ENCODE measurements at places on chromosomes 16 and 17. TPM values are rescaled to one million over a fixed set of nuclear protein-coding genes. Genes with fewer than 3 reads are reported as not detected.
A peak's percentile ranks its signal among the peaks of the same experiment; 100 is the strongest.

The RRAD gene
- 173 TPM for total RNA-seq

The GUCY2D gene
- not detected for total RNA-seq

The RAMP2 gene
- total RNA-seq: 28.9 TPM

The LUC7L gene
- 18.3 TPM for total RNA-seq

The HIGD1B gene
- total RNA-seq: not detected

The RDM1 gene
- total RNA-seq: not detected

The AGRP gene
- total RNA-seq: not detected

The DHRS7C gene
- total RNA-seq: 79.3 TPM

- no peak overlapping the region for H3K27ac ChIP-seq
- no peak overlapping the region for H3K4me3 ChIP-seq
- no peaks in the 10 kb centered on the region for H3K36me3 ChIP-seq
- H3K4me1 ChIP-seq: no peaks in the 10 kb centered on the region
Measured at GRCh38 chr16:49930841-49931240, 74.9 kb upstream of the ZNF423 start.

GRCh38 chr16:80887062-80887461, 82.7 kb upstream of the CDYL2 start:
- no peak overlapping the region for H3K4me3 ChIP-seq
- H3K27me3 ChIP-seq: no peaks in the 10 kb centered on the region
- DNase-seq: no peak
- H3K36me3 ChIP-seq: no peaks in the 10 kb centered on the region

- no peak overlapping the region for H3K4me3 ChIP-seq
- no peaks in the 10 kb centered on the region for H3K27me3 ChIP-seq
- no peaks in the 10 kb centered on the region for H3K36me3 ChIP-seq
- no peak overlapping the region for H3K27ac ChIP-seq
- no peaks in the 10 kb centered on the region for H3K4me1 ChIP-seq
Measured at GRCh38 chr16:86020971-86021370, 122.0 kb downstream of the IRF8 start.

GRCh38 chr16:86387468-86388440, 122.6 kb upstream of the FOXF1 start:
- no peaks in the 10 kb centered on the region for H3K4me1 ChIP-seq
- DNase-seq: no peak
- no peaks in the 10 kb centered on the region for H3K27me3 ChIP-seq

- H3K36me3 ChIP-seq: no peaks in the 10 kb centered on the region
- no peak overlapping the region for H3K27ac ChIP-seq
- no peaks in the 10 kb centered on the region for H3K27me3 ChIP-seq
- no peak overlapping the region for H3K4me3 ChIP-seq
Measured at GRCh38 chr16:89707695-89708094, 6.2 kb upstream of the SPATA2L start.

GRCh38 chr17:58630883-58631522, 60.8 kb downstream of the TEX14 start:
- H3K36me3 ChIP-seq: no peaks in the 10 kb centered on the region
- peak; percentile 73 for DNase-seq
- H3K27ac ChIP-seq: peak overlapping the region; percentile 81
- no peaks in the 10 kb centered on the region for H3K27me3 ChIP-seq

DNA sequence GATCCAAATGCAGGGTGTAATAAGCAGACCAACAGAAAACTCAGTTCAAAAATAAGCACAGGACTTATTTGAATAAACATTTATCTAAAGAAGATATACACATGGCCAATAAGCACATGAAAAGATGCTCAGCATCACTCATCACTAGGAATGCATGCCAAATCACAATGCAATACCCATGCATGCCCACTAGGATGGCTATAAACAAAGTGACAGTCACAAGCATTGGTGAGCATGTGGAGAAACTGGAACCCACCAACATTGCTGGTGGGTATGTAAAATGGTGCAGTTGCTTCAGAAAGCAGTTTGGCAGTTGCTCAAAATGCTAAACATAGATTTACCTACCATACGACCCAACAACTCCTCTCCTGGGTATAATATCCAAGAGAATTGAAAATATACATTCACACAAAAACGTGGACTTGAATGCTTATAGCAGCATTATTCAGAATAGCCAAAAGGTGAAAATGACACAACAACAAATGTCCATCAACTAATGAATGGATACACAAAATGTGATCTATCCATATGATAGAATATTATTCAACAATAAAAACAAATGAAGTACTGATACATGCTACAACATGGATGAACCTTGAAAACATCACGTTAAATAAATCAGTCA, 20.1 kb downstream of the UBE2O start:
- H3K36me3 ChIP-seq: no peaks in the 10 kb centered on the region
- H3K4me3 ChIP-seq: no peak overlapping the region
- no peak for DNase-seq

DNA sequence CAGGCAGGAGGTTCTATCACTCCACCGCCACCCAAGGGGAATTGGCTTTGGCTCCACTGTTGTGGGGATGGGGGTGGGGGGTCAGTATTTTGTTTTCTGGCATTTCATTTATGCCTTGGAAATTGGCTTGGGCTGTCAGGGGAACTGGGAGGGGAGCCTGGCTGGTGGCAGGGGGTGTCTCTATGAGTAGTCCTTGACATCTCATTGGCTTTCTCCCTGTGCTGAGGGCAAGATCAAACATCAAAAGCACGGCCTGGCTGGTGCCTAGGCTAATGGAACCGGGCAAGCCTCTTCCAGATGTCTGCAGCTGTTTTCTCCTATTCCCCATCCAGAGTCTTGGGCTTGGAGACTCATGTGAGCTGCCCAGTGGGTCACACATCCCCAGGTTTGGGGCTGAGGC, 17.4 kb upstream of the NGFR start:
- no peaks in the 10 kb centered on the region for H3K36me3 ChIP-seq
- H3K27me3 ChIP-seq: no peaks in the 10 kb centered on the region
- no peak for DNase-seq
- H3K4me1 ChIP-seq: no peaks in the 10 kb centered on the region
- H3K27ac ChIP-seq: no peak overlapping the region

DNA sequence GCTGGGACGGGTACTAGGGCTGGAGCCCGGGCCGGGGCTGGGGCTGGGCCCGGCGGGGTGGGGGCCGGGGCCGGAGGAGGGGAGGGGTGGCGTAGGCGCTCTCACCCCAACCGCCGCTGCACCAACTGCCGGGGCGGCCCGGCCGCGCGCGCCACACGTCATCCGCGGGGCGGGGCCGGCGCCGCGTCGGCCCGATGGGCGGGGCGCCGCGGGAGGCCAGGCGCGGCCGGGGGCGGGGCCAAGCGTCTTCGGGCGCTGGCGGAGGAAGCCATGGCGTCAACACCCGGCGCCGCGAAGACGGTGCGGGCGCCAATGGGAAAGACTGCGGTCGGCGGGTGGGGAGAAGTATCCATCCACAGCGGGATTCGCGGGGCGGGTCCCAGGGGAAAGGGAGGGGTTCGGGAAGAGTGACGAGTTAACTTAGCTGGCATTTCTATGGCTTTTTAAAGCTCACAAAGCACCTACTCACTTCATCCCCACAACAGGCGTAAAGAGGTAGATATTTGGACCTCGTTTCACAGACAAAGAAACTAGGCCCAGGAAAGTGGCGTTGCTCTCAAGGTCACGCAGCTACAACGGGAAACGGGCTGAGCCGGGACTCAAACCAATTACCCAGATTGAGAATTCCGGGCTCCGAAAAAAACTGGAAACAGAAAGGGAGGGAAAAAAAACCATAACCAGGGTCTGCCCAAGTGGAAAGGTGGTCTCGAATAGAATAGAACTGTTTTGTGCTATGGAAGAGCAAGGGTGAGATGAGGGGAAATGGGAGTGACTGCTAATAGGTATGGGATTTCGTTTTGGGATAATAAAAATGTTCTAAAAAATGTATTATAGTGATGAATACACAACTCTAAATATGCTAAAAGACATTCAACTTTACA, at the start of gene SPAG9:
SPAG9 (minus strand) TSS at position 130 of the 881 bp plus-strand sequence. CDS start 212 bp downstream, outside the sequence.
- H3K27ac ChIP-seq: peak within 1 kb of the TSS; percentile 100
- no peaks in the 10 kb centered on the region for H3K4me1 ChIP-seq
- no peaks in the 10 kb centered on the region for H3K36me3 ChIP-seq
- DNase-seq: peak; percentile 97
- H3K27me3 ChIP-seq: no peaks in the 10 kb centered on the region
- peak within 1 kb of the TSS; percentile 97 for H3K4me3 ChIP-seq

DNA sequence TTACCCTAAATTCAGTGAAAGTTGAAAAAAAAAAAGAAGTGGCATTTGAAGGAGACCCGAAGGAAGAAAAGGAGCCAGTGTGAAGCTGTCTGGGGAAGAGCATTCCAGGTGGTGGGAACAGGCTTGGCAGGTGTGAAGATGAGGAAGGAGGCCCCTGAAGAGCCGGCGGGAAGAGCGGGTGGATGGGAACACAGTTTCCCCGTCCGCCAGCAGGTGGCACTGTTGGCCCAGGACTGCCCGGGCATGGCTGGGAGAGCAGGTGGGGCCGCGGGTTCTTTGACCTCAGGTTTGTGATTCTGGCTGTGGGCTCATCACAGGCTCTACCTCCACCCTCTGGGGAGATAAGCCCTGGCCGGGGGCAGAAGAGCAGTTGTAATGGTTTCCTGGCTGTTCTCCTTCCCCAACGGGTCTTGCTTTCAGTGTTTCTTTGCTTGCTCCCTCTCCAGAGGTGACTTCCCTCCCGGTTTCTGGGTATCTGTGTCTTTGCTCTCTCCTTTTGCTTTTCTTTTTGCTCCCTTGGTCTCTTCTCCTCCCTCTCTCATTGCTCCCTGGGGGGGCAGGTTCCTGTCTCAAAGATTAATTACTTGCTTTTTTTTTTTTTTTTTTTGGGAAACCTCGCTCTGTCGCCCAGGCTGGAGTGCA, 32.3 kb downstream of the RAP1GAP2 start:
- no peaks in the 10 kb centered on the region for H3K27me3 ChIP-seq
- no peak overlapping the region for H3K27ac ChIP-seq
- H3K4me3 ChIP-seq: no peak overlapping the region
- no peaks in the 10 kb centered on the region for H3K36me3 ChIP-seq
- DNase-seq: peak; percentile 64
- H3K4me1 ChIP-seq: no peaks in the 10 kb centered on the region

- no peaks in the 10 kb centered on the region for H3K27me3 ChIP-seq
- H3K4me3 ChIP-seq: no peak overlapping the region
- no peaks in the 10 kb centered on the region for H3K36me3 ChIP-seq
- H3K27ac ChIP-seq: no peak overlapping the region
Measured at GRCh38 chr16:88758227-88758943, 26.6 kb downstream of the PIEZO1 start.

- no peaks in the 10 kb centered on the region for H3K36me3 ChIP-seq
- DNase-seq: no peak
- H3K27me3 ChIP-seq: no peaks in the 10 kb centered on the region
- no peak overlapping the region for H3K27ac ChIP-seq
Measured at GRCh38 chr16:15548482-15548891, 94.5 kb downstream of the MARF1 start.

GRCh38 chr17:3004925-3005324, 58.5 kb downstream of the OR1D5 start:
- no peak overlapping the region for H3K4me3 ChIP-seq
- H3K27ac ChIP-seq: peak overlapping the region; percentile 96
- no peaks in the 10 kb centered on the region for H3K27me3 ChIP-seq
- DNase-seq: no peak

- no peaks in the 10 kb centered on the region for H3K36me3 ChIP-seq
- H3K4me3 ChIP-seq: no peak overlapping the region
- H3K4me1 ChIP-seq: peaks cover 7% of the 10 kb centered on the region
- no peak for DNase-seq
- H3K27me3 ChIP-seq: no peaks in the 10 kb centered on the region
- no peak overlapping the region for H3K27ac ChIP-seq
Measured at GRCh38 chr16:86889974-86890373, 311.6 kb downstream of the FOXL1 start.

DNA sequence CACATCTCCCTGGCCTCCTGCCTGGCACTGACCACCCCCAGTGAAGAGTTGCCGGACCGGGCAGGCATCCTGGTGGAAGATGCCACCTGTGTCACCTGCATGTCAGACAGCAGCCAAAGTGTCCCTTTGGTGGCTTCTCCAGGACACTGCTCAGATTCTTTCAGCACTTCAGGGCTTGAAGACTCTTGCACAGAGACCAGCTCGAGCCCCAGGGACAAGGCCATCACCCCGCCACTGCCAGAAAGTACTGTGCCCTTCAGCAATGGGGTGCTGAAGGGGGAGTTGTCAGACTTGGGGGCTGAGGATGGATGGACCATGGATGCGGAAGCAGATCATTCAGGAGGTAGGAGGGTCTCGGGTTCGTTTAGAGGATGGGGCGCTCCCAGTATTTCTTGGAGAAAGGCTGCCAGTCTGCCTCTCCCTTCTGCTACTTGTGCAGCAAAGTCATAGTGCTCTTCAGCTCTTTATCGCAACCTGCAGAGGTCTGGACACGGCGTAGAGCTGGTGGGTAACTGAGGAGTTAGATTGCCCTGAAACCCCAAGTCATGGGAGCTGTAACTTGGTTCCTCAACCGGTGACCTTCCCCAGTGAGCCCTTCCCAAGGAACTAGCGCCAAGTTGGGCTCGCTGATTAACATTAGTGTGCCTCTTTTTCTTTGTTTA, 21.9 kb downstream of the AKAP1 start:
- peak overlapping the region; percentile 91 for H3K27ac ChIP-seq
- H3K4me3 ChIP-seq: no peak overlapping the region

- H3K36me3 ChIP-seq: no peaks in the 10 kb centered on the region
- no peaks in the 10 kb centered on the region for H3K27me3 ChIP-seq
- H3K4me3 ChIP-seq: no peak overlapping the region
- H3K4me1 ChIP-seq: no peaks in the 10 kb centered on the region
- no peak for DNase-seq
Measured at GRCh38 chr17:72496461-72496860, 375.6 kb downstream of the SOX9 start.

GRCh38 chr16:71358464-71358998, at the start of gene CALB2:
TSS of gene CALB2 (plus strand) at chr16:71358723. CDS start at chr16:71358793, 70 bp downstream.
- peak within 1 kb of the TSS; percentile 28 for H3K4me3 ChIP-seq
- H3K27me3 ChIP-seq: no peaks in the 10 kb centered on the region
- no peaks in the 10 kb centered on the region for H3K36me3 ChIP-seq
